GM12864 (cell line): ENCODE measurements at places on chromosomes 11 and 22.

DNA sequence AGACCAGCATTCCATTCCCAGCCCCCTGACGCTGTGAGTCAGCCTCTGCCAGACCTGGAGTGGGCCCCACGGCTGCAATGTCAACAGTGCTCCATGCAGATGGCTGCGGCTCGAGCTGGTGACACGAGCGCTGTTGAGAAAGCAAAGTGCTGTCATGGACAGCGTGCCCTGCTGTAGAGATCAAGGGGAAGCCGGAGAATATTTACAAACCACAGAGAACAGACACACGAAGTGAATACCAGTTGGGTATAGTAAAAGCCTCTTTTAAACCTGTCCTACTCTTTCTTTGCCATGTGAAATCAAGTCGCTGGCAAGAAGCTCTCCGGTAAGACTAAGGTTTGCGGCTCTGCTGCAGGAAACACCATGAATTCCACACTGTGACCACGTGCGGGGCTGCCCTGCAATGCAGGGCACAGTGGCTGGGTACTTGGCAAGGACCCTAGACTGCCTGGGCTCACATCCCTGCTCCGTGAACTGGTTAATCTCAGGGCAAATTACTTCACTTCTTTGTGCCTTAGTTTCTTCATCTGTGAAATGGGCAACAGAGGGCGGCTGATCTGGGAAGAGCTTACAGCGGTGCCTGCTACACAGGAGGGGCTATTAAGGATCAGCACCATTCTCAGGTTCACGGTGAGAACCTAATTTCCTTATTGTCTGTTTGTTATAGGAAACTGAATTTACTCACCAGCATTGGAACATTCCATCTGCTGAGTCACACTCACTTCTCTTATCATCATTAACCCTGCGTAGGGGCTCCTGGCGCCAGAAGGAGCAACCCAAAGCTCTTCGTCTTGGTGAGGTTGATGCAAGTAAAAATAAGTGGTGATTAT, 27.8 kb upstream of the ELFN2 start:
- no peak for DNase-seq

- no peak for DNase-seq
These were observed 442.2 kb upstream of the DDI1 start for GRCh38 chr11:103594283-103594682.

DNA sequence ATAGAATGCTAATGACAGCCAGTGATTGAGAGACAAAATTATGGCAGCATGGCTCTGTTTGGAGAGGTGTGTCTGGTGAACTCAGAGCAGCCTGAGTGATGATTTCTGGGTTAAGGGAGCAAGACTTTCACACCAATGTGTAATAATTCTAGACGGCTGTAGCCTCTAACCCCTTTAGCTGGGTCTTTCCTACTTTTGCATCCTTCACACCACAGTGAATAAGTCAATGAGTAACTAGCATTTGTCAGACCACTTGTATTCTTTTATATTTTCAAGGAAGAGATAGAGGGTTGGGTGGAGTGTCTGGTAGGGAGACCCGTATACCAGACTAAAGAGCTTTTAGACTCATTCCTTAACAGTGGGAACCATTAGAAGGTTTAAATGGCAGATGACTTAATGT, 50.4 kb downstream of the ATXN10 start:
- DNase-seq = no peak

DNA sequence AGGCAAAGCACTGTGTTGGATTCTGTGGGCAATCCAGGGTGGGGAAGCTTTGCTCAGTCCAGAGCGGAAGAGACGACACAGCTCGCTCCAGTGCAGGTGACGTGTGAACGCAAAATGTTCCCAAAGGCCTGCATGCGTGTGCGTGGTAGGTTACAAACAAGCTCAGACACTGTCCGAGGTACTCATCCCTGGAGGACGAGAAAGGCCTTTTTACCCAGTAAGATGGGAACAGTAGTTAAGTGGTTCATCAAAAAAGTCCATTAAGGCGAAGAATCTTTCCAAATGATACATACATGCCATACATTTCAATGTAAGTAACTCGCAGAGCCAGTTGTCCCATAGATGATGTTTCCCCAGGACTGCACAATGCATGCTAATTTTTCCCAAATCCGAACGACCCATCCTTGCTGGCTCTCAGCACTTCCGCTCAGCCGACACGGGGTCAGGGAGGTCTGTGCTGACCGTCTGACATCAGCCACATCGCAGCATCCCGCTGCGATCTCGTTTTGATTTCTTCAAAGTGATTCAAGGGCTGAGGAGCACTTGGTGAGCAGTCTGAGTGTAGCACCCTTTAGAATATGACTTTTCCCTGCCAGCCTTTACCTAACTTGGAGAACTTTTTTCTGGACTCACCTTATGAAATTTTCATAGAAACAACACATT, 19.0 kb downstream of the B3GAT1 start:
- DNase-seq = no peak

- peak; percentile 67 for DNase-seq
These were observed 155.7 kb downstream of the ATG16L2 start for GRCh38 chr11:72969894-72970335.
